Stomach (tissue), 19 donors: ENCODE measurements at places on chromosomes 13 and 19. TPM values are rescaled to one million over a fixed set of nuclear protein-coding genes. Genes with fewer than 3 reads are reported as not detected.

DNA sequence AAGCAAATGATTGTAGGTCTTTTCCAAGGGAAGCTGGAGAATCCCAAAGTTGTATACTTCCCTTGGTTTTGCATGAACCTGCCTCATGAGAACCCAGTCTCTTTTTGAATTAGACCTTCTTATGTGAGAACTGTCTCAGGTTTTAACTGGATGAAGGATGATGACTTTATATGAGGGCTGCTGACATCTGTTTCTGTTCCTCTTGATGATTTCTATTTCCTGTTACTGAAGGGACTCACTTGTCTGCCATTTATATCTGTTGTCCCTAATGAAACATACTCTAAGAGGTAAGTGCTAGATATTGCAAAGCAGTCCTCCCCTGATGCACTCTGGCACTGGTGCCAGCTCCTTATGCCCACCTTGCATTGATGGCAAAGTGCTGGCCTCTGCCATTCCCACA, 33.6 kb downstream of the ERICH4 start:
- no peaks in the 10 kb centered on the region for H3K4me1 ChIP-seq
- no peak for DNase-seq
- no peaks in the 10 kb centered on the region for H3K36me3 ChIP-seq
- H3K27me3 ChIP-seq: no peaks in the 10 kb centered on the region
- no peak overlapping the region for H3K4me3 ChIP-seq
- H3K27ac ChIP-seq: no peak overlapping the region

GRCh38 chr19:55703790-55704215, 28.8 kb downstream of the EPN1 start:
- peaks cover 17% of the 10 kb centered on the region for H3K4me1 ChIP-seq
- no peak overlapping the region for H3K4me3 ChIP-seq
- H3K36me3 ChIP-seq: peaks cover 38% of the 10 kb centered on the region
- H3K27me3 ChIP-seq: no peaks in the 10 kb centered on the region

- no peaks in the 10 kb centered on the region for H3K27me3 ChIP-seq
- DNase-seq: no peak
- H3K4me1 ChIP-seq: peaks cover 7% of the 10 kb centered on the region
- no peak overlapping the region for H3K4me3 ChIP-seq
- H3K27ac ChIP-seq: no peak overlapping the region
- H3K36me3 ChIP-seq: no peaks in the 10 kb centered on the region
These were observed 22.3 kb upstream of the STARD13 start for GRCh38 chr13:33307843-33308242.

The OR7A5 gene
- total RNA-seq: not detected

DNA sequence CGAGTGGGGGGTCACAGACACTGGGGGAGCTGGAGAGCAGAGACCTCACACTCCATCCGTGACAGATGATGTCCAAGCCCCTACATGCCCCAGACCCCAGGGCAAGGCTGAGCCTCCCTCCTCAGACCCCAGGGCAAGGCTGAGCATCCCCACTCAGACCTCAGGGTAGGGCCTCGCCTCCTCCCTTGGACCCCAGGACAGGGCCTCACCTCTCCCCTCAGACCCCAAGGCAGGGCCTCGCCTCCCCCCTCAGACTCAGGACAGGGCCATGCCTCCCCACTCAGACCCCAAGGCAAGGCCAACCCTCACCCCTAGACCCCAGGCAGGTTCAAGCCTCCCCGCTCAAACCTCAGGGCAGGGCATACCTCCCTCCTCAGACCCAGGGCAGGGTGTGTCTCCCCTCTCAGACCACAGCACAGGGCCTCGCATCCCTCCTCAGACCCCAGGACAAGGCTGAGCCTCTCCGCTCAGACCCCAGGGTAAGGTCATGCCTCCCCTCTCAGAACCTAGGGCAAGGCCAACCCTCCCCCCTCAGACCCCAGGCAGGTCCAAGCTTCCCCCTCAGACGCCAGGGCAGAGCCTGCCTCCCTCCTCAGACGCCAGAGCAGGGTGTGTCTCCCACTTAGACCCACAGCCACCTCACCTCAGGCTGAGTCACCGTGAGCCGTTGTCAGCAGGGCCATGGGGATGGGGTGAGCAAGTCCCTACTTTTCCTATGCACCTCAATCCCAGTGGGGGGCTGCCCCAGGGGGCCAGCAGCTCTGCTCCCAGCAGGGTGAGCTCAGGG, 1.7 kb upstream of the S1PR4 start:
- DNase-seq: peak; percentile 69
- no peak overlapping the region for H3K4me3 ChIP-seq
- H3K4me1 ChIP-seq: peaks cover 13% of the 10 kb centered on the region
- no peaks in the 10 kb centered on the region for H3K36me3 ChIP-seq
- H3K27me3 ChIP-seq: peaks cover 7% of the 10 kb centered on the region

GRCh38 chr19:55257461-55258420, 1.1 kb downstream of the PPP6R1 start:
- H3K27me3 ChIP-seq: no peaks in the 10 kb centered on the region
- peaks cover 49% of the 10 kb centered on the region for H3K4me1 ChIP-seq
- H3K27ac ChIP-seq: peak overlapping the region; percentile 93
- peaks cover 15% of the 10 kb centered on the region for H3K36me3 ChIP-seq
- peak overlapping the region; percentile 98 for H3K4me3 ChIP-seq
- DNase-seq: no peak

GRCh38 chr19:15869873-15870272, 28.0 kb downstream of the CYP4F2 start:
- H3K4me3 ChIP-seq: no peak overlapping the region
- no peaks in the 10 kb centered on the region for H3K36me3 ChIP-seq
- peaks cover 4% of the 10 kb centered on the region for H3K4me1 ChIP-seq
- H3K27ac ChIP-seq: no peak overlapping the region

DNA sequence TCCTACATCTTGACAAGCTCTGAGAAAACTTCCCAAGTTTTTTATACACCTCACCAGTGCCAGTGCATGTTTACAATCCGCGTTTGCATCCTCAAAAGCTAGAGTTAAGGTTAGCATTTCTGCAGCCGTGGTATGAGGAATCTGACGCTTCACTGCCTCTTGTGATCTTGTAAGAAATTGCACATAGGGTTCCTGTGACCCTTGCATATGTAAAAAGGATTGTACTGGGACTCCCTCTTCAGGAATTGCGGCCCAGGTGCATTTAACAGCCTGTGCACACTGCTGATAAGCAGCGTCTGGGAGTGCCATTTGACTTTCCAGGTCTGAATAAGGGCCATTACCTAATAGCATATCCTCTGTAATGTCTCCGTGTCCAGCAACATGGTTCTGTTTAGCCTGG, 15.3 kb downstream of the FPR3 start:
- no peak for DNase-seq
- H3K27ac ChIP-seq: no peak overlapping the region

The KLK3 gene
- total RNA-seq: not detected

The HOMER3 gene
- 33.9 TPM for total RNA-seq

GRCh38 chr13:21902709-21903098, 231.8 kb downstream of the FGF9 start:
- H3K4me3 ChIP-seq: no peak overlapping the region
- no peak overlapping the region for H3K27ac ChIP-seq

DNA sequence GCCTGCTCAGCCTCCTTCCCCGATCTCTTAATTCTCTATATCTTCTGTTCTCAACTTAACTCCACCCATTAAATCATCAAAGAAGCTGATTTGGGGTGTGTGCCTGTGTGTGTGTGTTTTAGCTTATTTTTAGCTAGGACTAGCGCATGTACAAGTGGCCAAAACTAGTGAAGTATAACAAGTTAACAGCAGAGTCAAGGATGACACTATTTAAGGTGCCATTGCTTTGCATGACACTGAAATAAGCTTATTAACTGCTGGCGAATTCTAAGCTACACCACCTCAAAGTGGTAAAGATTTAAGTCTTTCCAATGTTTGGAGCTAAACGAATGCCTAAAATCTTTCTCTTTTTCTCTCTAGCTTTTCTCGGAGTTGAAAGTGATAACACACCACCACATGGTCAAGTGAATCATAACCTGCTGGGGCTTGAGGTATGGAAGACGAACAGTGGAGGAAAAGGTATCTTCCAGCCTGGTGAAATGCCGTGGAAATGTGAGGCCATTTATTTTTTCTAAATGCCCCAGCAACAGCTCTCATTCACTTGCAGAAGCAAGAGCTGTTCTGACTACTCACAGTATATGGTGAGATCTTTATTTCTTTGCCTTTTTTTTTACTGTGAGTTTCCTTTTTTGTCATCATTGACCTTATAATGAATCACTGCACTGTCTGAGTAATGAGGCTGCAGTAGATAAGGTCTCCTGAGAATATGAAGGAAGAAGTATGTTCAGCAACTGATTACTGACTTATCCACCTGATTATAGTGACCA, 570.3 kb downstream of the PCDH9 start:
- no peak overlapping the region for H3K27ac ChIP-seq
- no peaks in the 10 kb centered on the region for H3K36me3 ChIP-seq
- no peak for DNase-seq
- peaks cover 14% of the 10 kb centered on the region for H3K4me1 ChIP-seq
- H3K4me3 ChIP-seq: no peak overlapping the region
- no peaks in the 10 kb centered on the region for H3K27me3 ChIP-seq

GRCh38 chr19:3655402-3656072, 28.9 kb upstream of the CACTIN start:
- no peak overlapping the region for H3K4me3 ChIP-seq
- peak; percentile 33 for DNase-seq
- no peaks in the 10 kb centered on the region for H3K4me1 ChIP-seq
- no peaks in the 10 kb centered on the region for H3K27me3 ChIP-seq
- no peak overlapping the region for H3K27ac ChIP-seq
- peaks cover 91% of the 10 kb centered on the region for H3K36me3 ChIP-seq

DNA sequence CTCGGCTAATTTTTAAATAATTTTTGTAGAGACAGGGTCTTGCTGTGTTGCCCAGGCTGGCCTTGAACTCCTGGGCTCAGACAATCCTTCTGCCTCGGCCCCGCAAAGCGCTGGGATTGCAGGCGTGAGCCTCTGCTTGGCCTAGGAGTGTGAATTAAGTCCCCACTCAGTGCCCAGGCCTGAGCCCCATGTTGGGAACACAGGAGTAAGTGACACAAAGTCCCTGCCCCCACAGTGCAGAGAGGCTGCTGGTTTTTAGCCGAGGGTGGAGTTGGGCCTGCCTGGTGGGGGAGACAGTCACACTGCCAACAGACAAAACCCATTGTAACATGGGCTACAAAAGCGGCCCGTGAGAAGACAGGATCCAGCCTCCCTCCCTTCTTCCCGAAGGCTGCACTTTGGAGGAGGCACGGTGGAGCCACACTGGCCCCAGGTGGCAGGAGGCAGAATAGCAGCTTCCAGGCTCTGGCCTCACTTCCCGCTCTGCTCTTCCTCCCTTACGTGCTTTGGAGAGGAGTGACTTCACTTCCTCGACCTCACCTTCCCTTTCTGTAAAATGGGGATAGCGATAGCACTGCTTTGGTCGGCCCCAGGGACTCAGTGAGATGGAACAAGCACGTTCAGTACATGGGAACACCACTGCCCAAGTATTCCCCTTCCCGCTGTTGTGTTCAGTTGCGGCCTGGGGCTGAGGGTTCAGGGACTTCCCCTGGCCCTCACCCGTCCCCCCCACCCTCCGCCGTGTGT, 15.2 kb upstream of the EHD2 start:
- H3K4me3 ChIP-seq: no peak overlapping the region
- peak; percentile 92 for DNase-seq
- no peaks in the 10 kb centered on the region for H3K4me1 ChIP-seq
- H3K36me3 ChIP-seq: peaks cover 43% of the 10 kb centered on the region

DNA sequence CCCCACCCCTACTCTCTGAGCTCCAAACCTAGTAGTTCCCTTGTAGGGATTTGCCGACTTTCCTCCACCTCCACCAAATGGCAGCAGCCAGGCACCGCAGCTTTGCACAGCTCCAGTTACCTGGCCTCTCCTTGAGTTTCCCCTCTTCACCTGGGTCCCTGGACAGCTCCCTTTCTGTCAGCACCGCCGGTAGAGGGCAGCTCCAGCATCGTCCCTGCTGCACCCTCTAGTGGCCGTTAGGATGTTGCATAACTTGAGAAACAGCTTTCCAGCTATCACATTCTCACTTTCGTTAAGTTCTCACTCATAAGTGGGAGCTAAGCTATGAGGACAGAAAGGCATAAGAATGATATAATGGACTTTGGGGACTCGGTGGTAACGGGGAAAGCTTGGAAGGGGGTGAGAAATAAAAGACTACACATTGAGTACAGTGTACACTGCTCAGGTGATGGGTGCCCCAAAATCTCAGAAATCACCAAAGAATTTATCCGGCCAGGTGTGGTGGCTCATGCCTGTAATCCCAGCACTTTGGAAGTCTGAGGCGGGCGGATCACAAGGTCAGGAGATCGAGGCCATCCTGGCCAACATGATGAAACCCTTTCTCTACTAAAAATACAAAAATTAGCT, 60.4 kb upstream of the OLFM4 start:
- no peak overlapping the region for H3K27ac ChIP-seq
- H3K4me3 ChIP-seq: no peak overlapping the region
- no peaks in the 10 kb centered on the region for H3K4me1 ChIP-seq
- H3K27me3 ChIP-seq: peaks cover 17% of the 10 kb centered on the region
- peak; percentile 88 for DNase-seq
- no peaks in the 10 kb centered on the region for H3K36me3 ChIP-seq

DNA sequence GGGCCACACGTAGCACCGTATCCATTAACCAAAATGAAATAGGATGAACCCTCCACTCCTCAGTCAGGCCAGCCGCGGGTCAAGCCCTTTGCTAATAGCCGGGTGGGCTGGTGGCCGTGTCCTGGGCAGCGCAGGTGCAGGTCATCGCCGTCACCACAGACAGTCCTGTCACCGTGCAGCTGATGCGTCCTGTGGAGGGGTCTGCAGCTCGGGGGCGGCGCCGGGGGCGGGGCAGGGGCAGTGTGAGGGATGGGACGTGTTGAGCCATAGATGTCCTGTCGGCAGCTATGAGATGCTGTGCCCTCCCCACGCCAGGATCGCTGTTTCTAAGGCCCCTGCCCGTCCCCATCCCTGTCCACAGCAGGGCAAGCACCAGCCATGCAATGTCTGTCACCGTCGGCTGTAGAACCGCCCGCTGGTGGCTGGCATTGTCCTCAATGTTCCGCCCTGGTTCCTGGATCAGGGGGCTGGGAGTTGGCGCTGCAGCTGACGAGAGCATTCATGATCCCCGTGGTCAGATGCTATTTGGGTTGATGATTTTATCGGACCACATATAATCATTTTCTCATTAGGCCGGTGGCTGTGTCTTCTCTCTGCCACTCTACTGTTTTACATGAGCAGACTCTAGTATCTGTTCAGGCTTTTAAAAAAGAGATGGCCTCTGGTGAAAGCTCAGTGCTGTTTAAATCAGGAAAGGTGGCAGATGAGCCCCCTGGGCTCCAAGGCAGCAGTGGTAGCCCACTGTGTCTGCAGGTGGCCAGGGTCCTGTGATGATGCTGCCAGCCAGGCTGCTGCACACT, 126.1 kb downstream of the KDM4B start:
- H3K4me3 ChIP-seq: no peak overlapping the region
- H3K4me1 ChIP-seq: peaks cover 8% of the 10 kb centered on the region
- peaks cover 43% of the 10 kb centered on the region for H3K36me3 ChIP-seq
- no peaks in the 10 kb centered on the region for H3K27me3 ChIP-seq

The PGLYRP1 gene
- not detected for total RNA-seq

GRCh38 chr19:41302624-41303351, 7.2 kb upstream of the CCDC97 start:
- DNase-seq: no peak
- H3K4me3 ChIP-seq: no peak overlapping the region
- peak overlapping the region; percentile 70 for H3K27ac ChIP-seq
- peaks cover 48% of the 10 kb centered on the region for H3K4me1 ChIP-seq
